ENCODE measurements at places on chromosomes 7 and 10.

- DNase-seq, result no peak
Measured at GRCh38 chr7:31023877-31024276, 28.2 kb upstream of the ADCYAP1R1 start.

DNA sequence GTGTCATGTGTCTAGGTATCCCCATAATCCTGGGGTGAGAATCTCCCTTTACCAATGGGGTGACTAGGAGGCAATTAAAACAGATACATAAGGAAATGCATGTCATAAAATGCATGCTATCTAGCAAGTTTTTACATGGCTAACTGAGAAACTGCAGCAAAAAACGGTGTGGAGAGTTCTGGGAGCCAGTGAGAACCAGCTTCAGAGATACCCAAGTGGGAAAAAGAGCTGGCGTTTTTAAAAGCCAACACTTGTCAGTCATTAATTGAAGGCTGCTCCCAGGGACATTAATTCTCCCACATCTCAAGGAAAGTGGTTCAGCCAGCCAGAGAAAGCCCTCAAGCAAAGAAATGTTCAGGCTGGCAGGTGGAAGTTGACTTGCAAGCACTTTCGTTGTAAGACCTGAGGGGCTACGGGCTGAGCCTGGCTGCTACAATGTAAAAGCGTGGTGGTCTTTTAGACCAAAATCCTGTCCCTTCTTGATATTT, 28.1 kb downstream of the ST8SIA6 start:
- no peak for DNase-seq

DNA sequence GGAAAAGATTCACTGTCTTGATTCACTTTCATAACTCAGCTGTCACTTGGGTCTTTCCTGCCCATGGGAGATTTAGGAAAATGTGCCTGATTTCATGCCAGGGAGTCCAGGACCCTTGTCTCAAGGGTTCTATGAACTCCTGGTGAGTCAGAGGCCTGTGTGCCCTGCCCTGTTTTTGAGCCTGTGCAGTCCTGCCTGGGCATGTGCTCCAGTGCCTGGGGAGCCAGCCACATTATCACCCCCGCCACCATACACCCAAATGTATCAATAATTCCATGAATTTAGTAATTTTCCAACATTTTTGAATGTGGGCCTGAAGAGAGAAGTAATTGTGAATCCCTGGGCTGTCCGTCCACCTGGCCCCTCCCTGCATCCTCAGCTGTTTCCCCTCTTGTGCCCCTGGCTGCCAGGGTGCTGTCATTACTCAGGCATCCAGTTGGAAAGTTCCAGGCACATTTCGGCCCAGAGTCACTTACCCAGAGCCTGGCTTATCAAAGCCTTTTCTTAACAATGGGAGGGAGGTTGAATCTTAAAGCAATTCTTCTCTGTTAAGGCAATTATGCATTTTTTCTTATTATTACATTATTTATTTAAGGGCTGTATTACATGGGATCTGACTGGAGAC, 287.8 kb upstream of the CDC14C start:
- no peak for DNase-seq

DNA sequence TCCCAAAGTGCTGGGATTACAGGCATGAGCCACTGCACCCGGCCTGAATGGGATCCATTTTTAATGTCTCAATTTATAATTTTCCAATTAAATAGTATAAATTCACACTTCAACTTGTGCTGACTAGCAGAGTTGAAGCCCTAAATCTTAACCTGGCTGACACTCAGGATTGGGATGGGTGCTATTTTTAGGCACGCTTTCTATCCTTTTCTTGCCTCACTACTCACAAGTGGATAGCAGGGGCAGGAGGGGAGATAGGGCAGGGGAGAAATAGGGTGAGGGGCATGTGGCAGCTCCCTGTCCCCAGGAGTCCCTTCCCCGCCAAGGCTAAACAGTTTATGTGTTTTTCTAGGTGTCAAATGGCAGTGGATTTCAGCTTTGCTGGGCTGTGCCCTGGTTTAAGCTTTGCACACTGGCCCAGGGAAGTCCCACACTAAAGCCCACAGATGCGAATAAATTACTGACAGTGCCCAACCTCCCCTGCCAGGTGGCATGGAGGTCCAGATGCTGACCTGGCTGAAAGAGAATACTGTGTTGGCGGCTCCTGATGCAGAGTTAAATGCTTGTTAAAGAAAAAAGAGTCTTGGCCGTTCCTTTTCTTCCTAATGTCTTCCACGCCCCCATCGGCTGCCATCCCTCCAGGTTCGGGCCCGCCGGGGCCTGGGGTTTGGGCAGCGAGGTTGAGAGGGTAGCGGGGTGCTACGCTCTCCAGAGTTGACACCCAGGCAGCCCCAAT, 36.2 kb upstream of the EFCAB10 start:
- DNase-seq, result no peak

DNA sequence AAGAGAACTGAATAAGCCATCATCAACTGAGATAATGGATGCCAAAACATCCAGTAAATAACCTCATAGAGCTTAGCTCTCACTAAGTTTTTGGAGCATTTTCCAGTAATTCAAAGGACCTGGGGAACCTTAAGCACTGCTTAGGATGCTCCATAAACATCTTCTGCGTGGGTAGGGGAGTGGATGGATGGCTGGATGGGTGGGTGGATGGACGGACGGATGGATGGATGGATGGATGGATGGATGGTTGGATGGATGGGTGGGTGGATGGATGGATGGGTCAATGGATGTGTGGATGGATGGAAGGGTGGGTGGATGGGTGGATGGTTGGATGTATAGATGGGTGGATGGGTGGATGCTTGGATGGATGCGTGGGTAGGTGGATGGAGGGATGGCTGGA, 9.0 kb downstream of the CYP2E1 start:
- DNase-seq, result no peak

DNA sequence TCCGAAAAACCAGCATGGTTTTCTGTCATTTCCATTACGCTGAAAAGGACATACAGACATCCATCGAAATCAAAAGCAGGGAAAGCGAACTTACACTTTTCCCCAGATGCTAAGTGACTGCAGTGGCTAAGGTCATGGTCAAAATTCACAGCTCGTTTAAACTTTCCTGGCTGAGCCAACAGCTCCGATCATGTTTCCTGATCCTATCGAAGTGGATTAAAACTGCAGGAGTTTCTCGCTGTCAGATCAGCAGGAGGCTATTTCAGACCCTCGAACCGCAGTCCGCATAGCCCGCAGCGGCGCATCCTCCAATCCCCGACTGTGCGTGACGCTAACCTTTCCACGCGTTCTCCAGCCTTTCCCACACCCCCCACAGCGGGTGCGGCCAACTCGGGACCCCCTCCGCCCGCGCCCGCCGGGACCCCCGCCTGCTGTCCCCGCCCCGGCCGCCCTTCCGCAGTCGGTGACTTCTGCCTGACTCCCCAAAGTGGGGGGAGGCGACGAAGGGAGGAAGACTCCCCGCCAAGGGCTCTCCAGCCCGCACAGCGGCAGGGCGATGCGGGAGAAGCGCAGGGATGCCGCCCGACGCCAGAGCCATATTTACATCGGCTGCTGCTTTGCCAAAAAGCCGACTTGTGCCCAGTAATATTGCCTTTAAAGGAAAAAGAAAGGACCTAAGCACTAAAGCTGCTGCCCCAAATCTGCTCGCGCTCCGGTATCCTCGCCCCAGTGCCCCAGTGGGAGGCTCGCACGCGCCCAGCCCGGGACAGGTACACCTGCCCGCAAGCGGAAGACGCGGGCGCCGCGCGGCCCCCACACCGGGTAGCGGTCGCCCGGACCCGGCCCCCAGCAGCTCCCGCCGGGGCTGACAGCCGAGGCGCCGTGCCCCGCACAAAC, 1.2 kb downstream of the PIP4K2A start:
- peak; percentile 62 for DNase-seq
